Sciatic nerve (tissue), 2 donors: ENCODE measurements at places on chromosomes 2 and 18.

- no peak for DNase-seq
Observed at GRCh38 chr2:111238296-111238695, 117.6 kb downstream of the BCL2L11 start.

- DNase-seq, result no peak
Observed at GRCh38 chr2:188870289-188870688, 103.9 kb upstream of the COL3A1 start.

GRCh38 chr18:50647237-50647636 is 87.3 kb downstream of the MAPK4 start:
- DNase-seq, result no peak

DNA sequence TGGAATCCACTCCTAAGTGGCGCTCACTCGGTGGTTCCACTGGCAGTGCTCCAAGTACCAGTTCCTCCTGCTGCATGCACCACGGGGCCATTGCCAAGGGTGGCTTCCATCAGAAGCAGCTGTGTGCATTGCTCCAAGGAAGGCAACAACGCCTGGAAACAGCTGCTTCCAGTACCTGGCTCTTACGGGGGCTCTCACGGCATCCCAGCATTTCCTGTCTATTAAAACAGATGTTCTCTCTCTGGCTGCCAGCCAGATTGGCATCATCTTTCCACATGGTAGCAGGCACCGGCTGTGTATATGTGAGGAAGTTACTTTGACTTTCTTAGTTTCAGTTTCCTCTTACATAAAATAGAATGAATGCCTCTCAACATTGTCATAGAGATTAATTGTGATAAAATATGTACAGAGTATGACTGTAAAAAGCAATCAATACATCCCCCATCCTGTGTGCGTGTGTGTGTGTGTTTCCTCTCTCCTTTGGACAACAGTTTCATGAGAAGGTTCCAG is 84.9 kb downstream of the CMPK2 start:
- peak; percentile 66 for DNase-seq

DNA sequence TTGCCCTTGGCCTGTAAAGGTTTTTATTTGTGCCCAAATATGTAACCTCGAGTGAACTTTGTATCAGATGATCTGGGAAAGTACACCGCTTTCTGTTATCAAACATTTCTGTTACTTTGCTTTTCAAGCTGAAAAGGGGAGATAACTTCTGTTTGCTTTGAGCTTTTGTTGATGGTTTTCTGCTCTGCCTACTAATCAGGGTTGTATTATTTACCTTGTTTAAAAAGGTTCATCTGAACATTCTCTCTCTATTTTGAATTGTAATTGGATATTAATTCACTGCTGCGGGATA is 79.4 kb downstream of the XRCC5 start:
- DNase-seq, result no peak

- DNase-seq, result no peak
Observed at GRCh38 chr18:8791171-8791651, 85.9 kb downstream of the MTCL1 start.

- DNase-seq, result peak; percentile 75
Observed at GRCh38 chr2:85134255-85134895, 1.2 kb downstream of the TCF7L1 start.

DNA sequence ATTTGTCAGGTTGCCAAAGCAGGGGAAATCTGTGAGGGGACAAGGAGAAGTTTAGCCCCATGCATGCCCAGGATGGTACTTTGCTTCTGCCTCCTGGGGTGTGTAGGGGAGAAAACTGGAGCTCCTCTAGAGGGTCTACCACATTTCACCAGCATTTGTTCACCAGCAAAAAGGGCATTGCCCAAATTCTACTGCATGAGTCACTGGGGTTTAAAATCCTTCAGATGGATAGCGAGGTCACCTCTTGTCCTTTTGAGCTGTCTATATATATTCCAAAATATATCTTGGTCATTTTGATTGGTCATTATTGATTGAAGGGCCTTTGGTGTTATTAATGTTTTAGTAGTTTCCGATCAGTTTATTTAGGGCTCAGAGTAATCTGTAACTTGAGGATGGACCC is 18.7 kb downstream of the FHOD3 start:
- DNase-seq, result no peak

- DNase-seq, result no peak
Observed at GRCh38 chr2:216688731-216689340, 6.5 kb downstream of the IGFBP5 start.

DNA sequence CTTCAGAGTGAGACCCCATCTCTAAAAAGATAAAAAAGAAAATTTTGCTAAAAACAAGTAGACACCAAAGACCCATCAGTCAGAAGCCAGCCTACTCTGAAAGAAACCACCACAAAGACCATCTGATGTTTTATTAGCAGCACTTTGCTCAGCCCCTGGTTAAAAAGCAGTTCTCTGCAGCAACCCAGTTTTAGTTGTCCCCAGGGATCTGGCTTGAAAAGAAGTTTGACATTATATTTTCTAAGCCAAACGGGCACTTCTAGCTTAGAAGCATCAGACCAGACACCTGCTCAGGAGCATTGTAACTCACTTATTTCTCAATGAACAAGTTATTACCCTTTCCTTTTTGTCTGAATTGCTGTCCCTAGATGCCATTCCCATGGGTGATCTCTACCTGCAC is 164.2 kb upstream of the ETAA1 start:
- DNase-seq, result no peak

GRCh38 chr18:47168913-47169312 is 7.3 kb downstream of the IER3IP1 start:
- DNase-seq, result no peak

DNA sequence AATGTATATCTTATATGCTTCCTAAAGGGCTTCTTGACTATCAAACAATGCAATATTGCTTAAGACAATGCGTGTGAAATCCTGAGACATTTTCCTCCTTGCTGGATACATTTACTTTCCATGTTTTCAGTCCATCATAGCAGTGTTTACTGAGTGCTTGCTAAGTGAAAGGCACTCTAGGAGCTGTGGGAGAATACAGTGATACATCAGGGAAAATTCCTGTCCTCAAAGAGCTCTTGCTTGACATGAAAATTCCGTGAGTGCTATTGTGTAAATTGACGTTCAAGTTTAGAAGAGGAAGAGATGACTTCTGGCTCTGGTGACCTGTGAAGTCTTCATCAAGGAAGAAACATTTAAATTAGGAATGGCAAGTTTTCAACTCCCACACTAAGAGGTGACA is 449.4 kb upstream of the SOX11 start:
- no peak for DNase-seq

- no peak for DNase-seq
Observed at GRCh38 chr2:23488584-23488983, 103.6 kb downstream of the KLHL29 start.

DNA sequence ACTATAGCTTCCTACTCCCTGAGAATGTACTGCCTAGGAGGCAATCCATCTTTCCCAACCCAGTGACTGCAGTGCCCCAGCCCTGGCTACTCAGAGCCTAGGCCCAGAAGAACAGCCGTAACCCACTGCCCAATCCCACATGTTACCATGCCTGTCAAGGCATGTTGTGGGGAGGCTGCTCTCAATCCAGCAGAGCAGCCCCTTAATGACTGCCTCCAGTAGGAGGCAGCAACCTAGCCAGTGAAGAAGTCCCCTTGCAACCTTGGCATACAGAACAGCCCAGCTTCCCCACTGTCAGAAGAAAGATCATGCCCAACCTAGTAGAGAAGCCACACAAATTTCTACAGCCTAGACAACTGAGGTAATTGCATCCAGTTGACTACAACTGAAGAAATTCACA is 44.2 kb upstream of the CDH7 start:
- DNase-seq, result no peak

DNA sequence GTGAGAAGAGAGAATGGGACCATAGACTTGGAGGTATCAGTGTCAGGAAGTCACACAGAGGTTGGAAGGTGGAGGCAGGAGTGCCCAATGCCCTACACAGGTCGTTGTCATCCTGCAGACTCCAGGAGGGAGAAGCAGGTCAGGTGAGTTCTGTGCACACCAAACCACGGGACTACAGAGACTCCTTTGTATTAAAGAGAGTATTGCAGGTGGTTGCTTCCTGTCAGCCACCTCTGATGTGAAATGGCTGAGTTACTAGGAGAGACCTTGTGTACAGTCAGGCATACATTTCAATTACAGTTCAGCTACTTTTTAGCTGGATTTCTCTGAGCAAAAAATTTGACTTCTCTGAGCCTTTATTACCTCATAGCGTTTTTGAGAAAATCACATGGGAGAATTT is 51.6 kb downstream of the SPP2 start:
- no peak for DNase-seq

DNA sequence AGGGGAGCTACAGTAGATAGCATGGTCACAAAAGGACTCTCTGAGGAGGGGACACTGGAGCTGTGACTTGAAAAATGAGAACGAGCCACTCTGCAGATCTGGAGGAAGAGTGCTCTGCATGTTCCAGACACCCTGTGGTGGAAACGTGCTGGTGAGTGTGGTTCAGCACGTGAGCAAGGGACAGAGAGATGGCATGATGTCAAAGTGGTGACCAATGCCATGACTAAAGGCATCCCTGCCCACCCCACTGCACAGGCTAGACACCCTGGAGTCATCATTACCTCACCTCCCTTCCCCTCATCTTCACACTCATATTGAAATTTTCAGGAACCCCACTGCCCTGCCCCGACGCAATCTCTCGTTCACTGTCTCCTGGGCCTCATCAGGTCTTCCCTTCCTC is 56.5 kb downstream of the SLC4A5 start:
- no peak for DNase-seq

- no peak for DNase-seq
Observed at GRCh38 chr18:39799006-39799405, 2156.0 kb upstream of the PIK3C3 start.

DNA sequence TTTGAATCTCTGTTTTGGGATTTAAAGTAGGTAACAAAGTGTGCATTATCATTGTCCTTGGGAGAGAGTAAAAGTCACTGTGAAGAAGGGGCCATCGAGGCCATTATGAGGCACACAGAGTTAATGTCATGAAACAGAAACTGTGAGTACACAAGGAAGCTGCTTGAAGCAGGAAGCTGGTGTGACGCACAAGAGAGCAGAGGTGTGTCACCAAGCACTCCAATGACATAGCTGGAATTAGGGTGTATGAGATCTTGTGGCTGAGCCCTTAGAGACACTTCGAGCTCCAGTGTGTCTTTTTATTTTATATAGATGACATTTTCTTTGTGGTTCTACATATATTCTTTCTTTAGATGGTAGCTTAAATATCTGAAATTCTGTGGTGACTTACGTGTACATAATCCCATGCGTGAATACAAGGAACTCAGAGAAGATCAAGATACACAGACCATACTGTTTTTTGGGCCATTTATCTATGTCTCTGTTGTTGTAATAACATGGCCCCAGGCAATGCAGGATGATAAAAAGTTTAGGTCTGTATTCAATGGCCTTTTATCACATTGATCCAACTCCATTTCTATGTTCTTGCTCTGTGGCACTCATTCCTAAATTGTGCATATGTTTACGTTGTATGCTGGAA is 164.7 kb upstream of the FAM98A start:
- no peak for DNase-seq

DNA sequence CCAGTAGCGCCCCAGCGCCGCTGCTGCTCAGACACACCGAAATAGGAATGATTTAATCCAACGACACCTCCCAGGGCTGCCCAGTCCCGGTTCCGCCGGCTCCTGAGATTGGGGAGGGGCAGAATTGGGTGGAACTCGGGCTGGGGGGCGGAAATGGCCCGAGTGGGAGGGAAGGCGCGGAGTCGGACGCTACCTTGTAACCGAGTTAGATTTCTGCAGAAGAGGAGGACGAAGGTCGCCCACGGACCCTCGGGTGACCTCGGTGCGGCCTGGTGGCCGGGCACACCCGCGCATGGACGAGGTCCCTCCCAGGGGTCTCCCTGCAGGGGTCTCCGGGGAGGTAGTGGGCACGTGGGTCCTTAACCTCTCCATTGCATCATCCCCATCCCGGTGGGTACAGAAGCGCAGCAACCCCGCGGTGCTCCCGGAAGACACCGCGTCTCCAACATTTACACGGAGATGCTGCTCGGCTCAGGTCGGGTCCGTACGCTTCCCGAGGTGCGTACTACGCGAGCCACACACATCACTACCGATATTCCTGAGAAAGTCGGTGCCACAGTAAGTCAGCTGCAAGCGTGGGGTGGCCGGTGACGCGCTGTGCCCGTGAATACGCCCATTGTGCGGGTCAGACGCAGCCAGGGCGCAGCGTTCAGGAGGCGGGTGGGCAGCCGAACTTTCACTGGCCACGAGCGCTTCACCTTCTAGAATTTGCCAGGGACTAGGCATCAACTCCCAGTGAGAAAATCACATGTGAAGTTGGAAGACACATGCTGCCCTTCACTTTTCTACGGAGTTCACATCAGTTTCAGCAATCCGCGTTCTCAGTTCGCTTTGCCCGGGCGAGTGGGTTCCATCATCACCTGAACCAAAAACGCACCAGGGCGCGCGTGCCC is 3.0 kb downstream of the ZNF516 start:
- DNase-seq, result peak; percentile 80

DNA sequence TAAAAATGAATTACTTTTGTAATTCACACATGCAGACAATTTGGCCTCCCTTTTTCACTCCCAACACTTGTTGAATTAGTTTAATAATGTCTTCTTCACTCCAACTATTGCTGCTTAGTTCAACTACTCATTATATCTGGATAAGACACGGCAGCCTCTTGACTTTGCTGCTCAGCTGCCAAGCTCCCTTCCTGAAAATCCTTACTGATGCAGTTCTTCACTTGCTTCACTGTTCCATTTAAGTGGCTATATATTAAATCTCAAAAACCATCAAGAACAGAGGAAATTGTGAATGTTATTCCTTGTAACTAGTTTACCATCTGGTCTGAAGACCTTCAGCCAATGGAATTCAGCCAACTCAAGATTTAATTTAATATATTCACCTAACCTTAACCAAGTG is 127.1 kb downstream of the NCOA1 start:
- DNase-seq, result no peak

DNA sequence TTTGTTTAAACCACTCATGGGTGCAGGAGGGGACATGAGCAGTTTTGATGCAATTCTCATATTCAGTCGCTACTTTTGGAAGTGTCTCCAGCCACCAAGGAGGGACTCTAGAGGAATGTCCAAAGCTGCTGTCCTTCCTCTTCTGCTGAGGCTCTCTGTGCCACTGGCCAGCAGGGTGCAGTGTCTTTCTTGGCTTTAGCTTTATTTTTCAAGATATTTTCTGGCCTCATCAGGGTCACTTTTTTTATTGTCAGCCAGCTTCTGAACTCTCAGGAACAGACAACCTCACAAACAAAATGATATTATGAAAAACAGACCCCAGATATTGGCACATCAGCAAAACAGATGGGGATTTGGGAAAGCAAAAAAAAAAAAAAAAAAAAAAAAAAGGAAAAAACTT is 289.3 kb upstream of the ZSWIM2 start:
- DNase-seq, result no peak

DNA sequence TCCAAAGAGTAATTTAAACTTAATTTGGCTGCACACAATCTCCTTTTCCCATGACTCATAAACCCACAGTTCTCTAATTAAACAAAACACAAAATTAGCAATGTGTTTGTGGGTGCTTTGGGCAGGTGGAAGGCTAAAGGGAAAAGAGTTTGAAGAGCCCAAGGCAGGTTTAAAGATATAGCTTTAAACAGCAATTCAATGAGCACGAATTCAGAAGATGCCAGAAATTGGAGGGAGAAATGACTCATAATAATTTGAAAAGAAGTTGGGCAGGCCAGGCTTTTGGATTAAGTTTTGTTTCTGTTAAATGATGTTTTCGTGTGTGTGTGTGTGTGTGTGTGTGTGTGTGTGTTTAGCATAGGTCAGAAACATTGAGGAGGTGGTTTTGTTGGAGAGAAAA is 594.8 kb upstream of the ZEB2 start:
- no peak for DNase-seq

- no peak for DNase-seq
Observed at GRCh38 chr2:11681722-11682589, 12.0 kb upstream of the NTSR2 start.

GRCh38 chr2:215882689-215883088 is 130.7 kb downstream of the MREG start:
- DNase-seq, result no peak

- DNase-seq, result no peak
Observed at GRCh38 chr2:172420216-172420615, 7.2 kb upstream of the ITGA6 start.
